ENCODE measurements at places on chromosomes 2 and 18. TPM values are rescaled to one million over a fixed set of nuclear protein-coding genes. Genes with fewer than 3 reads are reported as not detected.

The ADAM23 gene
- total RNA-seq = 28.1 TPM

The SCN7A gene
- total RNA-seq = not detected

DNA sequence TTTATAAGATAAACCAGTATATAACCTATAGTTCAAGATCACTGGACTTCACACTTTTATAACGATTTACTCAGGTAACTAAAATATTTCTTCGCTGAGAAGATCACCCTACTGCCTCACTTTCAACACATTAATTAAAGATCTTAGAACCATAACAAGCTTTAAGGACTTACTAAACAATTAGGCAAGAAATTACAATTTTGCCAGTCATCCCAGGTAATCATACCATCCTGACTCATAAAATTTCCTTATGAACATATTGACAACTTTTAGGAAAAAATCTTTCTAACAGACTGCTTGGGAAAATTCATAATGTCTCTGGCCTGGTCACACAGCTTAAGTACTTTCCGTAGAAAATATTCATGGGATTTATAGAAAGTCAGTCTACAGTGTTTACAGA lies 223.2 kb downstream of the NRXN1 start:
- no peak for DNase-seq

- no peak for DNase-seq
Measured at GRCh38 chr2:11967946-11968465, 221.6 kb downstream of the LPIN1 start.

DNA sequence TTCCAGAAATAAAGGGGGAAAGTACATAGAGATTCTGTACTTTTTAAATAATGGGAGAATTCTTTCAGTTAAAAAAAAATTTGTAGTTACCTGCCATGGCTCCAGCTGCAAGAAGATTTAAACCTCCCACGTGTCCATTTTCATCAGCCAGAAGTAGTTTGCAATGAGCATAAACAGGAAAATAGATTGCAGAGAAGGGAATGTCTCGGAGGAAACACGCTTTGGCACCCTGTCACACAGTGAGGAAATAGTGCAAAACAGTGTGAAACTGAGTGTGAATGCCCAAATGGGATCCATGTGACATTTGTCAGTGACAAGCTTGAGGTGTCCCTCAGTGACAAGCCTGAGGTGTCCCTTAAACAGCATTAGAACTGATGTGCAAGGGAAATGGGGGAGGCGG lies 102.7 kb downstream of the SLC25A12 start:
- DNase-seq = no peak

DNA sequence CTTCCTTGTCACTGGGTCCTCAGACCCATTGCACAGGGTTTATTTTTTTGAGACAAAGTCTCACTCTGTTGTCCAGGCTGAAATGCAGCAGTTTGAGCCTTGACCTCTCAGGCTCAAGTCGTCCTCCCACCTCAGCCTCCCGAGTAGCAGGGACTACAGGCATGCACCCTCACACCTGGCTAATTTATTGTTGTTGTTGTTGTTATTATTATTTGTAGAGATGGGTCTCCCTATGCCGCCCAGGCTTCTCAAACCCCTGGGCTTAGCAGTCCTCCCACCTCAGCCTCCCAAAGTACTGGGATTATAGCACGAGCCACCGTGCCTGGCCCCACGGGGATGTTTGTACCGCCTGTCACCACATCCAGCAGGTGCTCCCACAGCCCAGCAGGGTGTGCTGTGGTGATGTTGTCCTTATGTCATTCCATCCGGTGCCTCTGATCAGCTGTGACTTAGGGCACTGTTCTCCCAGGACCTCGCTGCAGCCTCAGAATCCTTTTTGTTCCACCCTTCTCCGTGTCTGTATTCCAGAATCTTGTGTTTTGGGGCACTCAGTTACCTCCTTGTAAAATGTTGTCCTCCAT lies 182.3 kb downstream of the INO80D start:
- no peak for DNase-seq

DNA sequence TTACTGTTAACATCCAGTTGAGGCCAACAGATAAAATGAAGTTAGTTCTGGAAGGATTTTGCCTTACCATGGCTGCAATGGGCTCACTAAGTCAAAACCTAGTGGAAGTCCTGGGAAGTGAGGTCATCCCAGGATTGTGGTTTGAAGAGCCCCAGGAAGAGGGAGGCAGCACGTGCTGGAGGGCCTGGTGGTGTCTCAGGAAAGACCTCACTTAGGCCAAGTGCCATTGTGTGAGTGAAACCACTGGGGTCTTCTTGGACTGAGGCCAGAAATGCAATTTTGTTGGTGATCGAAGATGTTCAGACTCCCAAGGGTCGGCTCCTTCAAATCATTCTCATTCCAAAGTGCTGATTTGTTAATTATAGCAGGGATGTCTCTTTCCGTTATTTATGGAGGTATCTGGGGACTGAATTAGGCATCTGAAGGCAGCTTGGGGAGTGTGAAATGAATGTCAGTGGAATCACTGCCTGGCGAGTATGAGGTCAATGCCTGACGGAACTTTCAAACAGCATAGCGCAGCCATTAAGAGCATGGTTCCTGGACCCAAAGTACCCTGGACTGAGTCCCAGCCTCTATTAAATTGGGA lies 60.0 kb downstream of the IL1R2 start:
- DNase-seq = no peak

GRCh38 chr18:12333506-12334290 lies 25.7 kb downstream of the TUBB6 start:
- DNase-seq = no peak

DNA sequence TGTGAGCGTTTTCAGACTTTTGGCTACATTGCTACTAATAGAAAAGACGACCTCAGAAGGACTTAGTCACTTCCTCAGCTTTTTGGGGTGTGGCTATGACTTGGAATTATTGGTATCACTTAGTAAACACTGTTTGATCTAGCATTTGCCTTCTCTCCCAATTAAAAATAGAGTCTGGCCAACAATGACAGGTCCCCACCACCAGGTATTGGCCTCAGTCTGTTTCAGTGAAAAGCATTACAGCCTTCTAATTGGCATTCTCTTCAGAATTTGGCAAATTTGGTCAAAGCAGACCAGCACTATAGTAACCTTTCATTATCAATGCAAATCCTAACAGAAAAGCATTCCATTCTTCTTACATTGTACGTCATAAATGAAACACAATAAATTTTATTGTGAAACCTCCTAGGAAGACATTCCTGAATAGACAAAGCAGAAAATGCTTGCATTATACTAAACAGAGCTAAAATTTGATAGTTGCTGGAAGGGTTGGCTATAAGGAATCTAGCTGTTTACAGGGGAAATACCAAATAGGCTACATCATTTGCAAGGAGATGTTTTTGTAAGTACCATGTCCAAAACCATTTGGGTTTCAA lies 613.9 kb downstream of the IRS1 start:
- DNase-seq = no peak

GRCh38 chr2:84652431-84652830 lies 136.1 kb downstream of the DNAH6 start:
- DNase-seq = peak; percentile 10

DNA sequence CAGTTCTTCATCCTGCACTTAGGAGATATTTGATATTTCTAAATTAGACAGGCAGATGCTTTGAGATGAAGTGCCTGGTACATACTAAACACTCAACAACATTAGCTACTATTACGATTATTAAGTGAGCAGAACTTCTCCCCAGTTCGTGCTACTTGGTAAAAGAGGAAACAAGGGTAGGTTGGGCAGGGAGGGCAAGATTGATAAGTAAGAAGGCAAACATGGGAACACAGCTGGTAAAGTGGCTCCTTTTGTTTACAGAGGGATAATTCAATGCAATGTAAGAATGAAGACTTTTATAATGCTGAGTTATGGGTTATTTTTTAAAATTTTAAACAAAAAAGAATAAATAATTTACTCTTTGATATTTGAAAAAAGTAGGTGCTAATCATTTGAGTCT lies 15.9 kb upstream of the WIPF1 start:
- DNase-seq = no peak

DNA sequence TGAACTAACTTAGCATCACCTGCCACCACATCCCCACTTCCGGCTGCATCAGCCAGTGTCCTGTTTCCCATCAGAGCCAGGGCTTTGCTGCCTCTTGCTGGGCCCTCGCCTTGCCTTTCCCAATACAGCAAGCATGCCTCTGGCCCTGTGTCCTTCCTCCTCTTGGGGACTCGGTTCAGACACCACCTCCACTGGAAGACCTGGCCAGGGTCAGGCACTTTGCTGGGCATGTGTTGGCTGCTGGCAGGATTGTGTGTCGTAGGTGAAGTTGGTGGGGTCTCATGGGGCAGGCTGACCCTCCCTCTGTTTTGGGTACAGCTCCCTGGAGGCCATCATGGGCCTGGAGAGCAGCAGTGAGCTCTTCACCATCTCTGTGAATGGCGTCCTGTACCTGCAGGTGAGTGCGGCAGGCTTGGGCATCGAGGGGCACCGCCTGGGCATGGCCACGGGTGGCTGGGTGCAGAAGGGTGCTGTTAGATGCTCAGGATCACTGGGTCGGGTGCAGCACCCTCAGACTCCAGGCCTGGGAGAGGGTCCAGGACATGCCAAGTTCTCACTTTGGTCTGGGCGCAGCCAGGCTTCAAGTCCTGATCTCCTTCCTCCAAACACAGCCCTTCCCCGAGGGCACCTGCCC lies 6.6 kb downstream of the ERFE start:
- DNase-seq = no peak

- no peak for DNase-seq
Measured at GRCh38 chr18:54479365-54479764, 111.7 kb upstream of the DYNAP start.

GRCh38 chr2:111653103-111653624 lies 230.8 kb downstream of the ANAPC1 start:
- DNase-seq = no peak

GRCh38 chr2:104177179-104177578 lies 676.7 kb upstream of the POU3F3 start:
- no peak for DNase-seq

GRCh38 chr18:12589448-12589847 lies 68.5 kb downstream of the SPIRE1 start:
- DNase-seq = no peak

DNA sequence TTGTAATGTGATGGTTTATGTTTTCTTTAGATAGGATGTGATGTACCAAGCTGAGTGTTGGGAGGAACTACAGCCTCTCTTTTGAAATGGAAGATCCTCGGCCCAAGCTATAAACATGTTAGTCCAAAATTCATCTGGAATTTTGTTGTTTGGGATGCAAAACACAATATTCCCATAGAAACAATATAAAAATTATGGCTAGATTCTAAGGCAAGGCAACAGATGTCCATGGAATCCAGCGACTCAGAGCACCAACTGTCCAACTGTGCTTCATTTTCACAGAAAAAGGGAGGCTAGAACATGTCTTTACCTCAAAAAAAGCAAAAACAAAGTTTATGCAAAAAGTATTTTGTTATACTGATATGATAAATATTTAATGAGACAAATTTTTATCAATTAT lies 52.4 kb upstream of the ATP8B1 start:
- no peak for DNase-seq

GRCh38 chr2:144346229-144346628 lies 173.7 kb downstream of the ZEB2 start:
- DNase-seq = no peak

- DNase-seq = no peak
Measured at GRCh38 chr2:64696636-64697035, 42.9 kb upstream of the SERTAD2 start.

GRCh38 chr2:204665207-204665606 lies 119.9 kb downstream of the PARD3B start:
- DNase-seq = no peak

GRCh38 chr18:58344861-58345463 lies 283.9 kb downstream of the ALPK2 start:
- DNase-seq = no peak

DNA sequence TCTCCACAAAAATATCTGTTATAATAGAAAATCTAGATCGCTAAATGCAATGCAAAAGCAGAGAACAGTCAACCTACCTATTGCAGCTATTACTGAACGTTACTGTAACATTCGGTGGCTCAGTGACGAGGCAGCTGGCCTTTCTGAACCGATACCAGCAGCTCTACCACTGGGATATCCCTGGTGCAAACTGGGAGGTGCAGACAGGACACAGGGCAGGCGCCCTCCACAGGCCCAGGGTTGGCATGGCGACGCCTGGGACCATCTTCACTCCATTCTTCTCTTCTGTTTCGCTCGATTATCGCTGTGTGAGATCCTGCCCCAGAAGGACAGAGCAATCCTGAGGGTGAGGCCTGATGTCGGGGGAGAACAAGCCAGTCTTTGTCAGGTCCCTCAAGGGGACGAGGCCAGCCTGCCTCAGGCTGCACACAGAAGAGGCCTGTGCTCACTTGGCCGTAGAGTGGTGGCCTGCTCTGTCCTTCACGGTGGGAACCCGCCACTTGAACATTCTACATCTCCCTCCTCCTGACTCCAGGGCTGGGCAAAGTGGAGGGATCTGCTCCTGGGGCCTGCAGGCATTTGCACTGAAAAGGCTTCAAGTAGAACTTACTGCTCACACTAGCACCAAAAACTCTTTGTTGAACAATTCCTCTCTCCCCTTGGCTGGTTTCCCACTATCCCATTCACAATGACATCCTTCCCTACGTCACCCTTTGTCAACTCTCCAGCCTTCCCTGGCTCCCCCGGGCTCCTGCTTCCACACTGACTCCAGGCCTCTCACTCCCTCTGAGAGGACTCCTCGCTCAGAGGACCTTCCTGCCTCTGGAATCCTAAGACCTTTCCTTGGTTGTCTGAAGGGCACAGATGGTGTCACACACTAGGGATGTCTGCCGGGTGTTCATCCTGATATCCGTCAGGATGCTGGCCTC lies 49.7 kb downstream of the CYRIA start:
- no peak for DNase-seq

DNA sequence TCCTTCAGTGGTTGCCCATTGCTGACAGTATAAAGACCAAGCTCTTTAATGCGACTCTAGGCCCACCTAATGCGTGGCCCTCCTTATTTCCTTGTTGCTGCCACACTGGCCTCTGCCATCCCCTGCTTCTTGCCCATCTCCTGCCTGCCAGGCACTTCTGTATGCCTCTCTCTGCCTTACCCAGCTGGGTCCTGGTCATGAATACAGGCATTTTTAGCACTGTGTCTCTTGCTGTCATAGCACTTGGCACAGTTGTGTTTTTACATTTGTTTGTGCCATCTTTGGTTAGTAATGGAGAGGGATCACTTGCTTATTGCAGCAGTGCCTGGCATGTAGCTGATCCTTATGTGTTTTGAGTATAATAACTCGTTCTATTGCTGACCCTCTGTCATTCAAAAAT lies 38.7 kb downstream of the MAP4K4 start:
- DNase-seq = no peak

All from CD4-positive, alpha-beta memory T cell (primary cell).